ENCODE measurements at places on chromosomes 5 and 9.

DNA sequence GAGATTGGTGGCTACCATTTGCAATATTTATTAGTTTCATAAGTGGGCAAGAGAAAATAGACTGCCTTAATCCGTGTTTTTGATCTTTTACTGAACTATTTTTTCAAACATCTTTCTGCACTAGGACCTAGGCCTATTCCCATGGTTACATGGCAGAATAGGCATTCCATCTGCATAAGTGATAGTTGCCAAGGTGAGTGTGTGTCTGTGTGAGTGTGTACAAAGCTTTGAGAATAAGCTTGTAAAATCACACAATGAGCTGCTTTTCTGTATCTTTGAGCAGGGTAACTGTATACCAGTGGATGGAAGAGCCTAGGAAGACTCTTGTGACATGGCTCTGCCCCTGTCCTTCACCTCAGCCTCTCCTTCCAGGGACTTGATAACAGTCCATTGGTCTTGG, 92.7 kb downstream of the SGCD start:
- no peak for DNase-seq

GRCh38 chr9:125884218-125884595, 137.0 kb downstream of the PBX3 start:
- no peak for DNase-seq

- no peak for DNase-seq
These were observed 820.5 kb downstream of the PTPRD start for GRCh38 chr9:9792144-9792857.

- no peak for DNase-seq
These were observed 565.3 kb upstream of the BRINP1 start for GRCh38 chr9:119934497-119934896.

DNA sequence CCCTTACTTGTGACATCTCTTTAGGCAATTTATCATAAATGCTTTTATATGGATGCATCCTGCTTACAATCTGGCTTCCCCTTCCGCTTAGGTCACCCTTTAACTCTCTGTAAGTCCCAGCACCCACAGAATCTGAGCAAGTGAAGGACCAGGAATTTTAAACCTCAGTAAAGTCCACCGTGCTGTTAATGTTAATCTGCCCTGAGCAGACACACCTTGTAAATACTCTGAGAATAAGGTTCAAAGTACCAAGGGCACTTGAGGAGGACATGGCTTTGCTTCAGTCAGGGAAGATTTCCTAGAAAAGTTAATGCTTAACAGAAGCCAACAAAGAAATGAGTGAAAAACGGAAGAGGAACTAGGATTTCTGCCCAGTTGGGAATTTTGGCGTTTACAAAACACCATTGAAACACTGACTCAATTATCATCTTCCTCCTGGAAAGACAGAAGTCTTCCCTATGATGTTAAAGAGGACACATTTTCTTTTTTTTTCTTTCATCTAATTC, 26.4 kb upstream of the TTC39B start:
- no peak for DNase-seq

DNA sequence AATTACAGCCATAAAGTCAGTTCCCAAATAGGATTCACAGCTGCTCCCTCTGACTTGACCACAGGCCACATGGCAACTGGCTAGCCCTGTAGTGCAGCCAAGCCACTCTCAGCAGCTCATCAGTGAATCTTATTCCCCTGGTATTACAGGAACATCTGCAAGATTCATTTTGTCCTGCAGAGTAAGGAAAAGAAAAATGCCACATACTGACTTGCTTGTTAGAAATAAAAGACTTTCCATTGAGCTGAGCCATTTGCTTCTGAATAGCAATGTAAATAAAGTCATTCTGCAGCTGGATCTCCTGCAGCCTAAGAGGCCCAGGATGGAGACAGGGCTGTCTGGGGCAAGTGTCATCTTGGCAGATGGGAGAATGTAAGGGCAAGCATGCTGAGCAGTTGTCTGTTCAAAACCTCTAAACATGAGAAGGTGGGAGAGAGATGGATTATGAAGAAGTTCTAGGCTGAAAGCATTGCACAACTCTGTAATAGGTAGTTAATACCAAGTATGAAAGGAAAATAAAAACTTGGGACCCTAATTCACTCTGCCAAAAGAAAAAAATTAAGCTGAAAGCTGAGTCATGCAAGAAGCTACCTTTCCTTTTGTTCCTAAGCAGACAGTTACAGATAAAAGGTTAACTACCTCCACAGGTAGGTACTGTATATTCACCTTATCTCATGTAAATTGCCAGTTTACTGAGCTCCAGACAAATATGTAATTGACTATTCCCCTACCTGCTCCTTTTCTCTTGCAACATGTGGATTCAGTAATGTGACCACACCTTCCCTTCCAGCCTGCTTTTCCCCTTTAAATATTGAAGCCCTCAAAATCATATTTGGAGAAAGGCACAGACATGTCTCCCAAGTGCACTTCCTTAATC, 244.4 kb upstream of the RAI14 start:
- no peak for DNase-seq

- DNase-seq, result no peak
These were observed 56.0 kb downstream of the AOPEP start for GRCh38 chr9:94782355-94783101.

GRCh38 chr5:75482482-75482881, 28.9 kb downstream of the CERT1 start:
- DNase-seq, result no peak

DNA sequence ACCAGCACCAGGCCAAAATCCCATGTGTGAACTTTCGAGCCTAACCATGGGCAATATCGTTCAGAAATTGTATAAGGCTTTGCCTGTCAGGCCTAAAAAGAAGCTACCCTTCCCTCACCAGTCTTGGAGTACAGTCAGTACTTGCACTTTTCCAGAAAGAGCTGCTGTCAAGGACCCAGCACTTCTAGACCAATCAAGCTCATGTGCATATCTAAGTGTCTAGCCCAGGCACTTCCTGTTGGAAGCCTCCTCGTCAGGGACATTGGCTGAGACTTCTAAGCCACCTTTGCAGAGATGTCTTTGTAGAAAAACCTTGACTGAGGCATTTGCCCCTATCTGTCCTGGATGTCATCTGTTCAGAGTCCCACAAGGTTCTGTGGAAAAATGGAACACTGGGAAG, 1930.5 kb downstream of the EFNA5 start:
- DNase-seq, result no peak

GRCh38 chr5:5629607-5629978, 207.1 kb downstream of the ICE1 start:
- no peak for DNase-seq

DNA sequence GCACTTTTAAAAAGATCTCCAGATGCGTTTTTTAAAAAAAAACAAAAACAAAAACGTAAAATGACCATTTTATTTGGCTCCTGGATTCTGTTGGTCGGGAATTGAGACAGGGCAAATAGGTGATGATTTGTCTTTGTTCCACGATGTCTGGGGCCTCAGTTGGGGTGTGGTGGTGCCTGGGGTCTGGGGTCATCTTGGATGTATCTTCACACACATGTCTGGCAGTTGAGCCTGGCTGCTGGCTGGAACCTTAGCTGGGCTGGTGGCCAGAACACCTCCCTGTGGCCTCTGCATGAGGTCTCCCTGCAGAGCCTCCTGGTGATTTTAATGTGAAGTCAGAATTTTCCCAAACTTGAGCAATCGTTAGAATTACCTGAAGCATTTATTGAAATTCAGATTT, 42.5 kb upstream of the BASP1 start:
- DNase-seq, result no peak
